ENCODE measurements at places on chromosomes 3 and 15.

DNA sequence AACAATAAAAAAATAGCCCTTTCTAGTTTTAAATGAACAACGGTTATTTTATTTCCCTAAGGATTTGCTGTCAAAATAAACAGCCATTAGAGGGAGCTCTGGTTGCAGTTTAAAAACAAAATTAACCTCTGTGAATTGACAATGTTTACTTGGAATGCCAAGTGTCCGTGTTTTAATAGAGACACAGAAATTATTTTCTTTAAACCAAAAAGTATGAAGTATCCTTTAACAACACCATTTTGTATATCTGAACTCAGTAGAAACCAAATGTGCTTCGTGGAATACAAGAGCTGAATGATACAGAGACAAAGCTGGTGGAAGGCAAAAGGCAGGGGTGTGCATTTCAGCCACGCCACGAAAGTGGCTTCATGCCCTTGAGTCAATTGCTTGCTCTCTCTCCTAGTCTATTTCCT is 74.4 kb downstream of the MOBP start:
- H3K27ac ChIP-seq = peak overlapping the region; percentile 48
- no peak overlapping the region for H3K4me3 ChIP-seq
- no peak for DNase-seq
- H3K4me1 ChIP-seq = peaks cover 10% of the 10 kb centered on the region
- no peaks in the 10 kb centered on the region for H3K36me3 ChIP-seq

GRCh38 chr15:79458491-79458890 is 26.4 kb downstream of the MINAR1 start:
- no peak overlapping the region for H3K27ac ChIP-seq
- H3K36me3 ChIP-seq = no peaks in the 10 kb centered on the region
- H3K4me1 ChIP-seq = no peaks in the 10 kb centered on the region
- DNase-seq = no peak
- H3K27me3 ChIP-seq = peaks cover 11% of the 10 kb centered on the region

DNA sequence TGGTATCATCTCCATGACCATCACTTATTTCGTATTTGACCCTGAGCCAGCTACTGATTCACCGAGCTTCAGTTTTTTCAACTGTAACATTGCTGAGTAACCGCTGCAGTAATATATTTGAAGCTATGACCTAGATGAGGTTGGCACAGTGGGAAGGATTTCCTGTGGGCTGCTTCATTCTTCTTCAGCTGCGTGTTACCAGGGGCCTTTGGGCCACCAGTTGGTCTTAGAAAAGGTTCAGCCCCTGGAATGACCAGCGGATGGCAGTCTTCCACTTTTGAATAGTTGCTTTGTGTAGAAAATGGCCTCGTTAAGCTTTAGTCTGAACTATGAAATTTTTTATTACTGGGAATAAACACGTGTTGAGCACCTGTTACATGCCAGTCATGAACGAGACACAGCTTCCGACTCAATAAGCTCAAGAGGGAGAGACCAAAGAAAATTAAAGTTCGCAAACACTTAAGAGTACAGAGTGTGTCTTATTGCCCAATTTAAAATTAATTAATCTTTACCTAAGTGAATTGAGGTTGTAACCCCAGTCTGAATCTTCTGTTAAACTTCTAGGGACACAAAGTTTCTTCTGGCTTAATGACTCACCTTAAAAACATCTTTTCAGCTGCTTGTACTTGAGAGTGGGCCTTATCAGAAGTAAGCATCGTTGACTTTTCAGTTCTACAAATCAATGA is 57.6 kb upstream of the NR2E3 start:
- DNase-seq = peak; percentile 17
- H3K36me3 ChIP-seq = peaks cover 15% of the 10 kb centered on the region
- H3K27me3 ChIP-seq = peaks cover 3% of the 10 kb centered on the region
- no peak overlapping the region for H3K27ac ChIP-seq

DNA sequence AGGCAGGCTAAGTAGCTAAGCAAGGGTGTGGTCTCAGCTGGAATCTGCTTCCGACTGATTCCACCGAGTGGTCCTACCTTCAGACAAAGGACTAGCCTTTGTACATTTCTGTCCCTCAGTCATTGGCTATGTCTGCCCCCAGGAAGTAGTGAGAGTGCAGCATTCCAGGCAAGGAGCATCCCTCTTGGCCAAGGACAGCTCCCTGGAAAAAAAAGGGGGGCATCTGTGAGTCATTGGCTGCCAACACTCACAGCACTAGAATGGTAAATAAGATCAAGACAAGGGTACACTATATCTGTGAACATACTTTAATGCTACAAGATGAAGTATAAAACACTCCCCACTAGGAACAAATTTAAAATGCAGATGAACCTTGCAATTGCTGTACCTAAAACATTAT is 66.8 kb downstream of the STAC start:
- no peak overlapping the region for H3K27ac ChIP-seq
- H3K4me1 ChIP-seq = no peaks in the 10 kb centered on the region
- DNase-seq = no peak
- no peak overlapping the region for H3K4me3 ChIP-seq
- H3K36me3 ChIP-seq = no peaks in the 10 kb centered on the region
